A549 treated with CORT108297 at 1 μM for 4 hours (cell line): ENCODE measurements at places on chromosomes 4 and X. TPM values are rescaled to one million over a fixed set of nuclear protein-coding genes. Genes with fewer than 3 reads are reported as not detected.

Gene TBX22
- total RNA-seq, result not detected in 5 replicates

Gene TMSB15B
- 5.0 to 6.3 TPM (median 5.8 TPM) in 5 replicates for total RNA-seq

Gene GYG2
- total RNA-seq, result 3.0 to 5.0 TPM (median 4.5 TPM) in 5 replicates

Gene GLRB
- total RNA-seq, result 0.61 to 1.5 TPM (median 1.2 TPM) in 5 replicates

Gene MGAT4D
- not detected in 5 replicates for total RNA-seq

Gene RPL36A
- 2,402 to 3,144 TPM (median 2,521 TPM) in 5 replicates for total RNA-seq

Gene SPATA4
- total RNA-seq, result 0.17 to 0.31 TPM (median 0.26 TPM) in 4 of 5 replicates, not detected in the other

Gene CXXC4
- 0.02 to 0.05 TPM in 2 of 5 replicates, not detected in the others for total RNA-seq

Gene ASB12
- total RNA-seq, result not detected in 5 replicates

Gene KCTD8
- not detected in 5 replicates for total RNA-seq

Gene TSC22D3
- 39.0 to 47.2 TPM (median 42.7 TPM) in 5 replicates for total RNA-seq

Gene SPANXN4
- total RNA-seq, result not detected in 5 replicates

Gene H2AZ1
- 640 to 696 TPM (median 662 TPM) in 5 replicates for total RNA-seq
